B cell (primary cell): ENCODE measurements at places on chromosomes 16 and 17. TPM values are rescaled to one million over a fixed set of nuclear protein-coding genes. Genes with fewer than 3 reads are reported as not detected.

DNA sequence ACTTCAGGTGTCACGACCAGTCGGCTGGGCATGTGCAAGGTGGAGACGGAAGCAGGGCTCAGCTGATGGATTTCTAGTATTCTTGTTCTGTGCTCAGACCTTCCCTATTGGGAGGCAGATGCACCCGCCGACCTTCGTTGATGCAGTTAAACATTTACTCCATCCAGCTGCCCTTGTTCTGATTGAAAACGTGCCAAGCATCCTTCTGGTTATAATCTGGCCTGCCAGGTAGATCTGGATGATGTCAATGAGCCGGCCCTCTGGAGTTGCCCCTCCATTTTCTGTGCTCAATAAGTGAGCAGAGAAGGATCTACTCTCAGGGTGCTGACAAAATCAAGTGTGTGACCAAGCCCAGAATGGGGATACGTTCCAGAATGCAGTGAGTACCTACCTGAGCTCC, 38.3 kb downstream of the CCDC182 start:
- H3K27ac ChIP-seq: no peak overlapping the region
- H3K4me1 ChIP-seq: no peaks in the 10 kb centered on the region
- no peaks in the 10 kb centered on the region for H3K27me3 ChIP-seq
- no peak overlapping the region for H3K4me3 ChIP-seq

DNA sequence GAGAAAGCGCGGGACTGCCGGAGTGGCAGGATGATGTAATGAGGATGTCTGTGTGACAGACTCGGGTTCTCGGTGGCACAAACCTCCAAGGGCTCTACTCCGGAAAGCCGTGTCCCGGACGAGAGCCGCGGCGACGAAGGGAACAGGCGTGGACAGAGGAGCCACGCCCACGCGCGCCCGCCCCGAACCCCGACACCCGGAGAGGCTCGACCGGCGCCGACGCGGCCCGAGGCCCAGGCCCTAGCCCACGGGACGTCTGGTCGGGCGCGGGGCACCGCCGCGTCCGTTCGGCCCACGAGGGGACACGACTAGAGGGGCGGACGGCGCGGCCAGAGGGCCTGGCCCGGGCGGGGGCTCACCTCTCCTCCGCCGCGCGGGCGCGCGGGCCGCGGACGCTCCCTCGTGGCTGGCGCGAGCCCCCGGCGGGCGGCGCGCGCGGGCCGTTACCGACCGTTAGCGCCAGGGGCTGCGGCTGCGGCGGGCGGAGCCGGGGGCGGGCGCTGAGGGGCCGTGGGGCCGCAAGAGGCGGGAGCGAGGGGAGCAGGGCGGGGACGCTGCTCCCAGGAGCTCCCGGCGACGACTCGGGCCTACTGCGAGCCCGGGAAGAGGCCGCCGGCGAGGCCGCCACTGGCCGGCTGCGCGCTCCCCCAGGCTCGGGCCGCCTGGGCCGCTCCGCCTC, 2.1 kb upstream of the IRX5 start:
- H3K27me3 ChIP-seq: peaks cover 63% of the 10 kb centered on the region
- DNase-seq: no peak
- no peaks in the 10 kb centered on the region for H3K36me3 ChIP-seq
- H3K4me1 ChIP-seq: peaks cover 43% of the 10 kb centered on the region
- H3K27ac ChIP-seq: no peak overlapping the region
- H3K4me3 ChIP-seq: peak overlapping the region; percentile 58

- H3K4me1 ChIP-seq: peaks cover 20% of the 10 kb centered on the region
- H3K4me3 ChIP-seq: no peak overlapping the region
- no peaks in the 10 kb centered on the region for H3K36me3 ChIP-seq
- peaks cover 16% of the 10 kb centered on the region for H3K27me3 ChIP-seq
- DNase-seq: peak; percentile 32
- no peak overlapping the region for H3K27ac ChIP-seq
Observed at GRCh38 chr17:9240659-9241370, 219.5 kb downstream of the NTN1 start.

The CRISPLD2 gene
- 0.25 and 0.63 TPM in 2 replicates for total RNA-seq

GRCh38 chr16:67419502-67419901, 3.2 kb upstream of the ZDHHC1 start:
- H3K4me1 ChIP-seq: peaks cover 11% of the 10 kb centered on the region
- H3K4me3 ChIP-seq: no peak overlapping the region
- DNase-seq: no peak
- H3K36me3 ChIP-seq: no peaks in the 10 kb centered on the region
- H3K27ac ChIP-seq: no peak overlapping the region
- H3K27me3 ChIP-seq: no peaks in the 10 kb centered on the region

GRCh38 chr16:83925095-83925905, 26.4 kb downstream of the MLYCD start:
- H3K27me3 ChIP-seq: no peaks in the 10 kb centered on the region
- no peak overlapping the region for H3K27ac ChIP-seq
- H3K4me1 ChIP-seq: no peaks in the 10 kb centered on the region
- H3K4me3 ChIP-seq: no peak overlapping the region
- H3K36me3 ChIP-seq: no peaks in the 10 kb centered on the region
- DNase-seq: no peak

The USP10 gene
- 130 and 134 TPM in 2 replicates for total RNA-seq

The KRT14 gene
- total RNA-seq: not detected in 2 replicates

The SLC35G6 gene
- total RNA-seq: 0.30 TPM in 1 of 2 replicates, not detected in the other

The TNP2 gene
- total RNA-seq: not detected in 2 replicates

The DPEP2 gene
- 122 and 123 TPM in 2 replicates for total RNA-seq

- H3K27ac ChIP-seq: no peak overlapping the region
- H3K27me3 ChIP-seq: no peaks in the 10 kb centered on the region
- H3K36me3 ChIP-seq: peaks cover 5% of the 10 kb centered on the region
- DNase-seq: no peak
- H3K4me1 ChIP-seq: no peaks in the 10 kb centered on the region
Observed at GRCh38 chr17:60277258-60277657, 114.7 kb downstream of the USP32 start.

The EFCAB13 gene
- total RNA-seq: 86.5 and 88.4 TPM in 2 replicates

GRCh38 chr17:60729854-60730253, 52.2 kb downstream of the BCAS3 start:
- no peak for DNase-seq
- no peak overlapping the region for H3K27ac ChIP-seq
- H3K4me3 ChIP-seq: no peak overlapping the region
- no peaks in the 10 kb centered on the region for H3K36me3 ChIP-seq
